ENCODE measurements at places on chromosomes 12 and 14.

GRCh38 chr12:120453977-120454376, 7.7 kb downstream of the GATC start:
- DNase-seq: no peak

DNA sequence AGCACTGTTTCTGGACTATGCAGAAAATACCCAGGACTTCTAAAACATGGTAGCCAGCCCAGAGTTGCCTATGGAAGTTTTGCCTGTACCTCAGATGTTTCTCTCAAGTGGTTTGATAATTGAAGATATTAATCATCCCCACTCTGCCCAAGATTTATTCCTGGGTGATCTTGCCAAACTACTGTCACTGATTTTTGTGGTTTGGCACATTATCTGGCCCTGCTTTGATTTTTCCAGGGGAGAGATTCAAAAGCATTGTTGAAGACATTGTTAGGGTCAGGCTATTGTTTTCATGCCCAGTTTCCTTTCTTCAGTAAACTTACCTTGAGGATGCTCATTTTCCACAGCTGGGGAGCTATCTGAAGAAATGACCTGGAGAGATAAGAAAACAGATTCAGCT, 5.8 kb downstream of the PRKAG1 start:
- no peak for DNase-seq

DNA sequence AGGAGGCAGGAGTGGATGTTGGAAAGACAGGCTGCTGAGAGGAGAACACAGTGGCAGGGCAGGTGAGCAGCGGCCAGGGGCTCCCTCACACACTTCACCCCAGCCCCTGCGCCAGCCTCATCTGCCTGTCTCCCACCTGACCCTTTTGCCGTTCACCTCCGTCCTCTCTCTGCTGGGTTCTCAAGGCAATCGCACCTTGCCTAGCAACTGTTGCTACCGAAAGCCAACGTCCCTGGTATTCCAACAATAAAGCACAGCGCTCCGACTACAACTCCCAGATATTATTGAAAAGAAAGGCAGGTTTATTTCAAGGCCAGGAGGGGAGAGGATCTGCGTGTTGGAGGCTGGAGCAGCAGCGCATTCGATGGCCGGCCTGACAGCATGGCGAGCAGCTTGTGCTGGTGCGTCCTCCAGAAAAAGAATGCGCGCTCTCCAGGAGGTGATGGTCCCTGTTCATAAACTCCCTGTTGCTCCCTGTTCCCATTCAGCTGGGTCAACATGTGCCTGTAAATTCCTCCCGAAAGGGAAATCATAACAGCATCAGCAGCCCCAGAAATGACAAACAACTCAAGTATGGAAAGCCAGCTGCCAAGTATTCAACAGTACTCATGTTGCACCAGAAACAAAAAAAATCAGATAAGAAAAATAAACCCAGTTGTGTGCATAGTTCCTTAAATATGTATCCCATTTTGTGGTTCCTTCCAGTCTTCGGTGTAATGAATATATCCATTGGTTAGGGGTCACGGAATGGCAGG, 153.0 kb upstream of the DIO3 start:
- no peak for DNase-seq

DNA sequence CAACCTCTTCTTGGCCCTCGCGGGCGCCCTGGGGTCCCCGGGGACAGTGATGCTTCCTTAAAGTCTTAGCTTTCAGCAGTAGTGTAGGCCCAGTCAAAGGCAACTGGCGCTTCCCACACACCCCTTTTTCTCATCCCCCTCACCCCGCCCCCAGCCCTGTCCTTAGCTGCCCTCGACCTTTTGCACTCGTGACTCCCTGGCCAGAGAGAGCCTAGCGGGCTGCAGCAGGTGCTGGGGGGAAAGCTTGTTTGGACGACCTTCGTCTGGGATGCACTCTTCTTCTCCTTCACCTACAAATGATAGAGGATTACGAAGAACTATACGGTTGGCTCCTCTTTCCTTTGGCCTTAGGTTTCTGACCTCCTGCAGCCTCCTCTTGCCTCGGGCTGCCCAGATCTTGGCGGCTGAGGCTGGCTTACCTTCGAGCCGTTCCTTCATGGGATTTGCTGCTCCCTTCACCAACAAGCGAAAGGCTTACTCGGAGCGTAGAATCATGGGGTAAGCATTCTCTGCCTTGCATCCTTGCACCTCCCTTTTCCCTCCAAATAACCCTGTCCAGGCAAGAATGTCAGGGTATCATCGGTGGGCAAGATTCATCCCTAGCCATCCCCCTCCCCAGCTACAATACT, 815 bp downstream of the COQ10A start:
- no peak for DNase-seq

DNA sequence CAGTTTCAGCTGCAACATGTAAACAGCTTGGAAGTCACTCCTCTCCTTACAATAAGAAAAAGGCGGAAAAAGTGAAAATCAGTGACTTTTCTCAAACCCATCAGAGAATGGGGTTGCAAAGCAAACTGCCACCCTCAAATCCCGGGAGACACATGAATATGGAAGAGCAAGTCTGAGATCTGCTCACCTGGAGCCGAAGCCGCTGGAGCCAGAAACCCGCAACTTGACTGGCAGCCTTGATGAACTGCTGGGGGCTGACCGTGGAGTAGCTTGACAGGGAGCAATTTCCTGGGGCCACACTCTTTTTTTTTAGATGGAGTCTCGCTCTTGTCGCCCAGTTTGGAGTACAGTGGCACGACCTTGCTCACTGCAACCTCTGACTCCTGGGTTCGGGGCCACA, 208.2 kb downstream of the KIF26A start:
- DNase-seq: no peak

- DNase-seq: no peak
Measured at GRCh38 chr12:107165581-107165980, 72.2 kb upstream of the CRY1 start.

- DNase-seq: no peak
Measured at GRCh38 chr14:69956970-69957369, 77.8 kb downstream of the SMOC1 start.

DNA sequence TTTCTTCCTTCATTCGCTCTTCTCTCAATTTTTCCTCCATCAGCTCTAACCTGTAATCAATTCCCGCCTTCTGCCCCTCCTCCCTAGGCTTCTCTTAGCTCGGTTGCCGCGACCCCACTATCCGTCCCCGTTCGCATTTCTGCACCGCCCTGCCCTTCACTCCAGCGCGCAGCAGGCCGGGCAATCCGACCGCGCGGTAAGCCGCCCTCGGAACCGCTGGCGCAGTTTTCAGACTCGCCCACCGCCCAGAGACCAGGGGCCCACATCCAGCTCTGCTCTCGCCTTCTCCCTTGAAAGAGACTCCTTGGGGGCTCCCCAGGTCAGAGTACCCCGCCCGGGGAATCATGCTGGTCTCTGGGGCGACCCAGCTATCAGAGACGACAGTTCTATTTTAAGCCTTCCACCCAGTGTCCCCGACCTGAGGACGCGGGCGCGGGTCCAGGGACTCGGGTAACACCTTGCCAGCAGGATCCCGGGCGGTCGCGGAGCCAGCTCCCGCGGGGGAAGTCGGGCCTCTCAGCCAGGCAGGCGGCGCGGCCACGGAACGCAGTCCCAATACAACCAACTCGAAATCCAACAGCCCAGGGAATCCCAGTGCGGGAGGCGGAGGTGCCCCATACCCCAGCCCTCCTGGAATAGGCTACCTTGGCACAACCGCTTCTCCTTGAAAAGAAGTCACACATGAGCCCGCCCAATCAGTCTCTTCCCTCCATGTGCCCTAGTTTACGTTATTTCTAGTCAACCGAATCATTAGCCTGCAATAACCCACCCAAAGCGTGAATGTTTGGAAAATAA, 5.7 kb upstream of the SLC38A4 start:
- DNase-seq: no peak

- DNase-seq: no peak
Measured at GRCh38 chr14:67397536-67397935, 14.4 kb downstream of the PLEK2 start.

GRCh38 chr14:75417674-75418073, 10.1 kb upstream of the JDP2 start:
- no peak for DNase-seq

- no peak for DNase-seq
Measured at GRCh38 chr14:38070061-38070588, 137.6 kb upstream of the SSTR1 start.

- no peak for DNase-seq
Measured at GRCh38 chr12:54138219-54138618, 50.6 kb downstream of the SMUG1 start.

DNA sequence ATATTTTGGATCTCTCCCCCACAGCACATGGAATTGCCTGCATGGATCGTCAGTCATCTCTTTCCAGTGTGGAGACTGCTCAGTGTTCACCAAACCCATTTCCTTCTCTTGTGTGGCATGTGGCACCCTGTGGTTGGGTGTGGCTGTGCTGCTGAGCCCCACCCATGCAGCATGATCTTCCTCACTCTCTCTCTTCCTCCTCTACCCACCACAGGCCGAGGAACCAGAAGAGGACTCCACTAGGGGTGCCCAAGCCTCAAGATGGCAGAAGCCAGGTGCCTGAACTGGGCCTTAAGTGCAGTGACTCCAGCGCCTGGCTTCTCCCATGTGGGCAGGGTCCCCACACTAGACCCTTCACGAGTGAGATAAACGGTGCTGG, 66.8 kb upstream of the GPR68 start:
- no peak for DNase-seq

GRCh38 chr12:6850796-6851152, 312 bp downstream of the CDCA3 start:
- no peak for DNase-seq

GRCh38 chr12:124759841-124760503, 103.7 kb downstream of the SCARB1 start:
- DNase-seq: no peak

GRCh38 chr14:20624495-20625070, 16.9 kb downstream of the OR6S1 start:
- DNase-seq: no peak

DNA sequence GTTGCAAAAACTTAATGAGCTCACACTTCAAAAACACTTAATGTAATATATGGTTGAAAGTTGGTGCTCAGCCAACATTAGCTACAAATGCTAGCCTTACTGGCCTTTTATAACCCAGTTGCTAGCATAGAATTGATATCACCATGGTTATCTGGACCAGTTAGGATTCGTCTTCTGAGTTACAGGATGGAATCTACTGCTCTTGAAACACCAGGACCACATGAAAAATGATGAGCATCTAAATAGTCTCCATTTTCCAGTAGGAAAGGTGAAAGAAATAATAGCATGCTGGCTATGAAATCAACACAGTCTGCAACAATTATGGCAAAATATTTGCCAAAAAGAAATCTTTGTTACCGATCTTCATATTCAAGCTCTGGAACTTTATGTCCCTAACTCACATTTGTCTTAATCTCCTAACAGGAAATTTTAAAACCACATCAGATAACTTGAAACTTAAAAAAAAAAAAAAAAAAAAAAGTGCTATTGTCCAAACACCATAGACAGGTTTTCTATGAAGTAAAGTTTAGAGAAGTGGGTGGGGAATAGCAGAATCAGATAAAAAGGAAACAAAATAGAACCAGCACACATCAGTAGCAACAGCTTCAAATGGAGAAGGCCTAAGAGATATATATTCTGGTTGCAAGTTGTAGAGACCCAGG, 12.6 kb upstream of the CD69 start:
- DNase-seq: no peak

DNA sequence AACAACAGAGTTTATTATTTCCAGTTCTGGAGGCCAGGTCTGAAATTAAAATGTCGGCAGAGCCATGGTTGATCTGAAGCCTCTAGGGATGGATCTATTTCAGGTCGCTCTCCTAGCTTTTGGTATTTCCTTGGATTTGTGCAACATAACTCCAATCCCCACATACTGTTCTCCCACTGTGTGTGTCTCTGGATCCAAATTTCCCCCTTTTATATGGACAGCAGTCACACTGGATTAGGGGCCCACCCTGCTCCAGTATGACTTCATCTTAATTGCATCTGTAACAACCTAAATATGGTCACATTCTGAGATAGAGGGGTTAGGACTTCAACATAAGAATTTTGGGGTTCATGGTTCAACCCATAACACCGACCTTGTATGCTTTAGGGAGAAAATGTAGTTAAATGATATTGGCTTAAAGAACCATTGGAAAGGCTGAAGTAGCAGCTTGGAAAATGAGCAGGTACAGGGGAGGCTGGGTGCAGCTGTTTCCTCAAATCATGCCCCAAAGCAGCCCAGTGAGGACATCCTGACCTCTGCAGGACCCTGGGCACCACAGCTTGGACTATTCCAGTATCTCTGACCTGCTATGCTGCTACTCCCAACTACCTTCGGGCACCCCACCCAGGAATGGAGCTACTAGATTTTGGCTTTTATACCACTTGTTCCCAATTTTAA, 13.9 kb upstream of the MDM2 start:
- no peak for DNase-seq

GRCh38 chr12:121505513-121505912, 75.3 kb downstream of the KDM2B start:
- DNase-seq: no peak

- no peak for DNase-seq
Measured at GRCh38 chr12:53299101-53299453, 418 bp upstream of the MYG1 start.
